Effector memory CD4-positive, alpha-beta T cell (primary cell): ENCODE measurements at places on chromosomes 13 and 19.

GRCh38 chr13:99812625-99813024, 158.9 kb downstream of the ZIC5 start:
- no peak for DNase-seq

DNA sequence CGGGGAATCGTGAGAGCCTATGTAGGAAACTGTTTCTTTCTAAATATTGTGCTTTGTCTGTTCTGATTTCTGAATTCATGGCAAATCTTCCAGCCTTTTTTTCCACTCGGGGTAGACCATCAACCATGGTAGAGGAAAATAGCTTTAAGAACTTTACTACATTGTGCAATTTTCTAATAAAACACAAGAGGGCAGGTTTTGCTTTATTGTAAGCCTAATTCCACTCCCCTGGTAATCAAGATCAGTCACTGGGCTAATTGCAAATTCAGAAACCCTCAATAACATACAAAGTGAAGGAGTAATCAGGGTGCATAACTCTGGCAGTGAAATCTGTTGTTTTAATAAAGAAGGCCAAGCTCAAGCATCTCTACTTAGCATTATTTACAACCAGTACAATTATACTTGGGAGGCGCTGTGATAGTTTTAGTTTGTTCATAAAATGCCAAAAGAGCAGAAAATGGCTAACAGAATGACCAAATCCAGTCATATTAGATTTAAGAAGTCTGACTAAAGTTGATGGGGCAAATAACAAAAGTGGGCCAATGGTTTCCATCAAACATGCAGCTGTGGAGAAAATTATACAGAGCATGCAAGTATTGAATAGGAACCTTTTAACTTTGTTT, 43.8 kb downstream of the DCT start:
- no peak for DNase-seq

DNA sequence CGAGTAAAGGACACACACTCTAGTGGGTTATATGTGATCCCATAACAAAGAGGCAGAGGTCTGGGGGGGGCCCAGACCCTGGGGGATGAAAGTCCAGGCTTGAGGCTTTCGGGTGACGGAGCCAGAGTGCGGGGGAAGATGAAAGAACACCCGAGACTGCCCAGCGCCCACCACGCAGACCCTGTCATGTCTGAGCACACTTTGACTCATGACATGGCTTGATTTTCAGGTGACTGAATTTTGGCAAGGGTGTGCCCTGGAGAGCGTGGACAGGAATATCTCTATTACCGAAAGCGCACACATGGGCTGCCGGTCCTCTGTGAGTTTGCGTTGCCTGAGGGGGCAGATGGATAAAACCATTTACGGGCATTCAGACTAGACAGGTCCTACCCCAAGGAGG, 192.0 kb upstream of the SOX1 start:
- no peak for DNase-seq

GRCh38 chr19:18220632-18221275, 5.5 kb downstream of the PDE4C start:
- DNase-seq: no peak

DNA sequence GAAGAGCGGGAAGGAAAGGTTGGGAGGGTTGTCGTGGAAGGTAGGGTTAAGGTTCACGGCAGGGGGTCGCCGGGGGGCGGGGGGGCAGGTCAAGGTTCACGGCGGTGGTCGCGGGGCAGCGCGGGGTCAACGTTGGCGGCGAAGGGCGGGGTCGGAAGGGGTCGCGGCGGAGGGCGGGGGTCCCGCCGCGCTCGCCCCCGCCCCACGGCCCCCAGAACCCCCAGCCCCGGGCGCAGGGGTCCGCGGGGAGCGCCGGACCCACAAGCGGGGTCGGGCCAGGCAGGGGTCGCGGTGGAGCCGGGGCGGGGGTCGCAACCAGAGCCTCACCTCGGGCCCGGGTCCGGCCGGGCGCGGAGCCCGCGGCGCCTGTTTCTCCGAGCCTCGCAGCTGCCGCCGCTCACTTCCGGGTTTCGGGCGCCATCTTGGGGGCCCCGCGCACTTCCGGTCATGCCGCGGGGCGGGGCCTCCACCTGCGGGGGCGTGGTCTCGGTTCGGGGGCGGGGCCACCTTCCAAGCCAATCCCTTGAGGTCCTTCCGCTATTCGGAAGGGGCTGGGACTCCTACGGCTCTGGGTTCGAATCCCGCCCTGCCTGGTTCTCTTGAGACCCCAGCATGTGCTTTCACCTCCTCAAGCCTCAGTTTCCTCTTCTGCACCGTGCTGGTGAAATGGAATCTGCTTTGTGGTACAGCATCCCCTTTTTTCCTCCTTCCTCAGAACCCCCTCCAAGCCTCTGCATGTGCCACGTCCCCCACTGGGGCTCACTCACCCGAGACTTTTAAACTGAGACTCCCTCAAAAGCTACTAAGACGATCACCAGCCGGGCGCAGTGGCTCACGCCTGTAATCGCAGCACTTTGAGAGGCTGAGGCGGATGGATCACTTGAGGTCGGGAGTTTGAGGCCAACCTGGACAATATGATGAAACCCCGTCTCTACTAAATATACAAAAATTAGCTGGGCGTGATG, at the start of gene SBNO2:
TSS of gene SBNO2 (minus strand) at position 424 of the 965 bp plus-strand sequence. CDS start 19,992 bp downstream, outside the sequence.
- DNase-seq: peak; percentile 74

DNA sequence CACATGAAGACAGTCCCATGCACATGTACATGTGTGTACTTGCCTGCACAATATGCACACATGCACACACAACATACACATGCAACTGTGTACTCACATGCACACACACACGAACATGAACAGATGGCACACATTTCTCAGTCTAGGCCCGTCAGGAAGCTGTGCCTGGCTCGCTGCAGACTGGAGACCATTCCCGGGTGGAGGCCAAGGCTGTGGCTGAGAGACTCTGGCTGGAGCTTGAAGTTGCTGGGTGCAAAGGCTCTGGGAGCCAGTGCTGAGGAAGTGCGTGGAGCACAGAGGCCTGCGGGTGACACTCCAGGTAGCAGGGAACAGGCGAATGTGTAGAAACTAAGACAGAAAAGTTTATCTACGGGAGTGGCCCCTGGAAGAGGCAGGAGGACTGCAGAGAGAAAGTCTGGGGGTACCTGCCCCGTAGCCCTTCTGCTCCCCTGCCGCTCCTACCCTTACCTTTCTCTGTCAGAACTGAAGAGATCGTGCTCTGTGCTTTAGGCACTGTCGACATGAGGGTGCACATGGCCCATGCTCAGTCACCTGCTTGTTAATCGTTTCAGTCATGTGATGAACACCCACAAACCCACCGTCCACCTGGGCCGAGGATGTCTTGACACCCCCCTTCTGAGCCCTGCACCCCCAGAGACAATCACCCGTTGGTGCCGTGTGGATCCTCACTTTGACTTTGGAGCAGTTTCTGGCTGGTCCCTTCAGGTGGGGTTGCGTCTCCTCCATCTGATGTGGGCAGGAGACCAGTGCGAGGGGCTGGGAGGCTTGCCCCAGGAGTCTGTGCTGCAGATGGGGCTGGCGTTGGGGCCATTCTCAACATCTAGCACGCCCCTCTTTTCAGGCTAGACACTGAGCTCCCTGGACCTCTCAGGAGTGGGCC, 69.4 kb downstream of the TEX29 start:
- no peak for DNase-seq

DNA sequence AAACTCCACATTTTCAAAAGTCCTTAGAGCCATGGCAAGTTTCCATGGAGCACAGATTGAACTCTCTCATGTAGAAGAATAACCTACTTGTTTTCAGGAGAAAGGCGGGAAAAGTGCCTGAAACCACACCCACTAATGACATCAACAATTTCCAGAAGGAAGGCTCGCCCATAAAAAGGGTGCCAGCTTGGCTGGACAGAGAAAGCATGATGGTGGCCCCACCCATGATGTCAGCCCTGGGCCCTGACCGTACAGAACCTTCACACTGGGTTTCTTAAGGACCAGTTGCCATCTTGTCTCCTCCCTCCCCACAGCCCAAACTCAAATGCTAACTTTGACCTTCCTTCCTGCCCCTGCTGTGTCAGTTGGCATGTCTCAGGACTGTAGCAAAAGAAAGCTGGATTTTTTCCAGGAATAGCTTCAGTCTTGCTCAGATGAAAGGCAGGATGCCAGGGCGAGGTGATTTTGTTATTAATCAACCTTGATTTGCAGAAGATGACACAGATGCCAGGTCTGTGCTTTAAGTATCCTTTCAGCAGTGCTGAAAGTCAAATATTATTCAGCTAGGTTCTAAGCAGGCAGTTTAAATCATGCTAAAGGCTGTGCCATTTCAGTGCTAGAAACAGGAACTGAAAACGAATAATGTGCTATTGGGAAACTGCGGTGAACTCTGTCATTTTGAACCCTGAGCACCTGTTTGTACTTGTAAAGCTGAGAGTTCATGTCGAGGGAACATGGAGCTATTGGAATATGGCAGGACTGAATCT, 89.5 kb upstream of the RFC3 start:
- DNase-seq: no peak
